ENCODE measurements at places on chromosomes 5 and 9. TPM values are rescaled to one million over a fixed set of nuclear protein-coding genes. Genes with fewer than 3 reads are reported as not detected.

LURAP1L gene
- 0.66 TPM for total RNA-seq

DNA sequence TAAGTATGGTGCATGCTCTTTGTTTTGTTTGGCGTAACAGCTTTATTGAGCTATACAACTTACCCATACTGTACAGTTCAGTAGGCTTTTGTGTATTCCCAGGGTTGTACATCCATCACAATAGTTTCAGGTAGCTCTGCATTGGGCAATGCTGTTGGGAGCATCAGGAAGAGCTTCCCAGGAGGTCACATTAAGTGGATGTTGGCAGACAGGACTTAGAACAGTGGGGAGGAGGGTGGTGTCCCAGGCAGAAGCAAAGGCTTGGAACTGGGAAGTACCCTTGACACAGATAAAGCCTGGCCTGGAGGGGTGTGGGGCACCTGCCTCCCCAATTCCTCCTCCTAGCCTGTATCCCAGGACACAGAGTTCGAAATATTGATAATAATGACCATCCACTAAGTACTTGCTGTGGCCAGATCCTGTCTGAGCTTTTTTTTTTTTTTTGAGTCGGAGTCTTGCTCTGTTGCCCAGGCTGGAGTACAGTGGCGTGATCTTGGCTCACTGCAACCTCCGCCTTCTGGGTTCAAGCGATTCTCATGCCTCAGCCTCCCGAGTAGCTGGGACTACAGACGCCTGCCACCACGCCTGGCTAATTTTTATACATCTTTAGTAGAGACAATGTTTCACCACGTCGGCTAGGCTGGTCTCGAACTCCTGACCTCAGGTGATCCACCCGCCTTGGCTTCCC lies 1.3 kb downstream of the BBLN start:
- no peaks in the 10 kb centered on the region for H3K27me3 ChIP-seq
- peaks cover 35% of the 10 kb centered on the region for H3K36me3 ChIP-seq
- peak; percentile 36 for DNase-seq
- H3K27ac ChIP-seq: no peak overlapping the region
- H3K4me3 ChIP-seq: peak overlapping the region; percentile 95

- H3K4me1 ChIP-seq: no peaks in the 10 kb centered on the region
- no peak for DNase-seq
- H3K36me3 ChIP-seq: no peaks in the 10 kb centered on the region
- peaks cover 9% of the 10 kb centered on the region for H3K27me3 ChIP-seq
- no peak overlapping the region for H3K27ac ChIP-seq
- H3K4me3 ChIP-seq: no peak overlapping the region
Measured at GRCh38 chr5:132023258-132024116, 12.0 kb upstream of the ACSL6 start.

DNA sequence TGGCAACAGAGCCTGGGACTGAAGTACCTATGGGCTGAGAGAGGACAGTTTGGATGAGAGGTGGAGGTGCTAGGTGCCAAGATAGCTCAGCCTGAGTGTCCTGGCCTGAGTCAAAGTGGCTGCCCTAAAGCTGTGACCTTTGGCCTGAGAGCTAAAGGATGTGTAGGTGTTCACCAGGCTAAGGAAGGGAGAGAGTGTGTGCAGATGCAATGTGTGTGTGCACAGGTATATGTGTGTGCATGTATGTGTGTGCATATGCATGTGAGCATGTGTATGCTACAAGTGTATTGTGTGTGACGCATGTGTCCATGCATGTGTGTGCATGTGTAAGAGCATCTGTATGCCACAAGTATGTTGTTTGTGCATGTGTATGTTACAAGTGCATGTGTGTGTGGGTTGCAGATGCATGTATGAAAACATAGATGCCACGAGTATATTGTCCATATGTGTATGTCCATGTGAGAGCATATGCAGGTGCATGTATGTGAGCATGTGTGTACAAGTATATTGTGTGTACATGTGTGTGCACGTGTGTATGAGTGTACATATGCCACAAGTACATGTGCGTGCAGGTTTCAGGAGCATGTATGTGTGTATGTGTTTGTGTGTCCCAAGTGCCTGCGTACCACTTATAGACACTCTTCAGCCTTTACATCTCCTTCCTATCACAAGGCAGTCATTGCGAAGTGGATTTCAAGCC lies 102.6 kb downstream of the SH3TC2 start:
- H3K27me3 ChIP-seq: no peaks in the 10 kb centered on the region
- H3K4me3 ChIP-seq: no peak overlapping the region
- no peaks in the 10 kb centered on the region for H3K36me3 ChIP-seq
- DNase-seq: no peak
- H3K4me1 ChIP-seq: peaks cover 7% of the 10 kb centered on the region

SLC6A3 gene
- total RNA-seq: 0.18 TPM

CDH6 gene
- 1.1 TPM for total RNA-seq

- no peak overlapping the region for H3K4me3 ChIP-seq
Measured at GRCh38 chr5:55610542-55610941, 75.8 kb upstream of the PLPP1 start.

DNA sequence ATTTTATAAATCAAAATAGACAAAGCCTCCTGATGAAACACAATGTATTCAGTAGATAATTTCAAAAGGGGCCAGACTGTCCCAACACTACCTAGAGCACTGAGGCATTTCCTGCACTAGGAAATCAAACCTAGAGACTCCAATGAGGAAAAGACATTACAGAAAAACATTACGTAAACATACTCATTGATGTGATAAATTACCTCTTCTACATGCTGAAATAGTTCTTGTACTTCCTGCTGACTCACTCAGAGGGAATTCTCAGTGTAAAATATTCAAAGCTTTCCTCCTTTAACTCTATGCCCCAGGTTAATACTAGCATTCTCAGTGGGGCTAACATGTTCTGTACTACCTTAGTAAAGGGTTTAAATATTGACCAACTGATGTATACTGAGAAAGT lies 178.0 kb downstream of the ESM1 start:
- H3K27me3 ChIP-seq: no peaks in the 10 kb centered on the region
- H3K4me1 ChIP-seq: no peaks in the 10 kb centered on the region
- H3K36me3 ChIP-seq: no peaks in the 10 kb centered on the region
- no peak overlapping the region for H3K27ac ChIP-seq

GRCh38 chr9:138071292-138071691 lies 193.7 kb downstream of the CACNA1B start:
- no peaks in the 10 kb centered on the region for H3K4me1 ChIP-seq
- no peaks in the 10 kb centered on the region for H3K36me3 ChIP-seq
- no peak overlapping the region for H3K4me3 ChIP-seq
- no peak for DNase-seq

GRCh38 chr9:131635285-131635684 lies 90.0 kb downstream of the PRRT1B start:
- DNase-seq: peak; percentile 76
- no peak overlapping the region for H3K27ac ChIP-seq
- H3K36me3 ChIP-seq: peaks cover 34% of the 10 kb centered on the region
- no peaks in the 10 kb centered on the region for H3K4me1 ChIP-seq

DNA sequence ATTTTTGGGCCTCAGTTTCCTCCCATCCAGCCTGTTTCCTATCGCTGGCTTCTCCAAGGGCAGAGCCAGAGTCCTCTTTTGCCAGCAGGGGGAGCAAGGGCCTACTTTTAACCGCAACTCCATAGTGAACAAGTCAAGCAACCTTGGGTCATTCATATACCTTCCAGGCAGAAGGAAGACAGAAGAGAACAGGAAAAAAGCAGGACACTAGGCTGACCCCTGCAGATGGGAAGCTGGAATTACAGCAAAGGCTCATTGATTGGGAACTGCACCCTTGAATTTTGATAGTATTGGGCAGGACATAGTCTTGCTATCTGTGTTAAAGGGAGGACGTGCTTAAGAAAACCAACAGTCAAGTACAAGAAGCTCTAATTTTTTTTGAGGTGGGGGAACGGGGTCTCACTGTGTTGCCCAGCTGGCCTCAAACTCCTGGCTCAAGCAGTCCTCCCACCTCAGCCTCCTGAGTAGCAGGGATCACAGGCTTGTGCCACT lies 30.1 kb downstream of the QRFP start:
- H3K4me3 ChIP-seq: no peak overlapping the region
- DNase-seq: peak; percentile 97
- no peaks in the 10 kb centered on the region for H3K27me3 ChIP-seq
- H3K27ac ChIP-seq: no peak overlapping the region
- no peaks in the 10 kb centered on the region for H3K4me1 ChIP-seq

DNA sequence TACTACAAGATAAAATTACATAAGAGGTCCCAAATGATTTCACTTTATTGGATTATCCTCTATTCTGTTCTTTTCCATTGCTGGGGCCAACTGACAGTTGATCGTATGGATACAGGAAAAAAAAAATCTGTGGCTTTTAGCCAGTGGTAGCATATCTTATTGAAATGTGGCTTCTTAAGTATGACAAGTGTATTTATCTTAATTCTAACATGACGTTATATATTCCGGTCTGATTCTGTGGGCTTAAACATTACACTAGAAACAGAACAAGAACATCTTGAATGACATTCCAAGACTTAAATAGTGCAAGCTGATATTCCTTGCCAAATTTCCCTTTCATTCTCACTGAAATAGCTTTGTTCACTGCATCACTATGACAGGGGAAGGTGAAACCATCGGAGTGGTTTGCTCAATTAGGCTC lies 117.9 kb downstream of the INSYN2B start:
- H3K4me3 ChIP-seq: no peak overlapping the region
- H3K4me1 ChIP-seq: peaks cover 5% of the 10 kb centered on the region
- H3K27ac ChIP-seq: no peak overlapping the region
- H3K27me3 ChIP-seq: no peaks in the 10 kb centered on the region
- no peaks in the 10 kb centered on the region for H3K36me3 ChIP-seq
- no peak for DNase-seq

GRCh38 chr5:61097465-61097864 lies 64.8 kb downstream of the SMIM15 start:
- no peak overlapping the region for H3K27ac ChIP-seq
- no peak overlapping the region for H3K4me3 ChIP-seq
- no peaks in the 10 kb centered on the region for H3K27me3 ChIP-seq
- no peaks in the 10 kb centered on the region for H3K4me1 ChIP-seq
- H3K36me3 ChIP-seq: no peaks in the 10 kb centered on the region
- DNase-seq: no peak

GRCh38 chr9:128151309-128152132 lies 2.3 kb downstream of the LCN2 start:
- no peaks in the 10 kb centered on the region for H3K27me3 ChIP-seq
- no peak overlapping the region for H3K4me3 ChIP-seq
- no peaks in the 10 kb centered on the region for H3K4me1 ChIP-seq
- no peak overlapping the region for H3K27ac ChIP-seq
- DNase-seq: peak; percentile 45
- H3K36me3 ChIP-seq: no peaks in the 10 kb centered on the region

- no peak overlapping the region for H3K4me3 ChIP-seq
- peaks cover 10% of the 10 kb centered on the region for H3K4me1 ChIP-seq
- DNase-seq: no peak
- H3K27ac ChIP-seq: no peak overlapping the region
- no peaks in the 10 kb centered on the region for H3K27me3 ChIP-seq
Measured at GRCh38 chr9:136088939-136089696, 6.0 kb downstream of the NACC2 start.

NOP16 gene
- total RNA-seq: 18.6 TPM

PCDHB5 gene
- 42.8 TPM for total RNA-seq

GRCh38 chr5:152595405-152595804 lies 190.3 kb upstream of the NMUR2 start:
- no peak for DNase-seq
- H3K4me1 ChIP-seq: no peaks in the 10 kb centered on the region
- H3K27me3 ChIP-seq: no peaks in the 10 kb centered on the region
- no peaks in the 10 kb centered on the region for H3K36me3 ChIP-seq
- peak overlapping the region; percentile 30 for H3K27ac ChIP-seq

DNA sequence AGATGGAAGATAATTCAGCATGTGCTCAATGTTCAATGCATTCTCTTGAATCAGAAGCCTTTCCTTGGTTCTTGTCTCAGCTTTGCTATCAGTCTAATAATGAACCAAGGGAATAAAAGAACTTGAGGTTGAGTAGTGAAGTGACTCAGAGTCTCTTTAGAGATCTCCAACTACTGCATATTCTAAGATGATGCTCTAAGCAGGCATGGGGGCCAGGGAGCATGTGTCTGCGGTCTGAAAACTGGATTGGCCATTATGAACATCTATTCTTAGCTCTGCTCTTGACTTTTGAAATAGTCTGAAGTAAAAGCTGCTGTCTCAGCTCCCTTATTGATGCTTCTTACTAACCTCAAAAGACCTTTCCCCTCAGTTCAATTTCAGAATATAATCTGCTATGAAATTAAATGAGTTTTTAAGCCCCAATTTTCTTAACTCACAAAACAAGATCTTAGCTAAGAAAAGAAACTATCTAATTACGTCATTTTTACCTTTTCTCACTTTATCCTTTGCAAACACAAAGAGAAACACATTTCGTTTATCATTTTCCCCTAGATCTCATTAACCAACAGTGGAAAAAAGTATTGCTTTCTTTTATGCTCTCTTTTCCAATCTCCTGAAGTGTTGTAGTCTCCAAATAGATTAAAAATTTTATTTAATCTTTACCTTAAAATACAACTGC lies 44.8 kb downstream of the PLCXD3 start:
- no peaks in the 10 kb centered on the region for H3K27me3 ChIP-seq
- H3K27ac ChIP-seq: no peak overlapping the region
- no peaks in the 10 kb centered on the region for H3K4me1 ChIP-seq
- DNase-seq: no peak

CYLC2 gene
- not detected for total RNA-seq

GRCh38 chr9:95098391-95098921 lies 219.1 kb downstream of the FANCC start:
- H3K27ac ChIP-seq: no peak overlapping the region
- H3K36me3 ChIP-seq: peaks cover 12% of the 10 kb centered on the region
- no peaks in the 10 kb centered on the region for H3K4me1 ChIP-seq
- H3K27me3 ChIP-seq: no peaks in the 10 kb centered on the region
- DNase-seq: no peak

ZDHHC11 gene
- total RNA-seq: 10.6 TPM

GRCh38 chr9:105678163-105678562 lies 15.9 kb downstream of the TAL2 start:
- no peaks in the 10 kb centered on the region for H3K36me3 ChIP-seq
- peak; percentile 73 for DNase-seq
- peaks cover 5% of the 10 kb centered on the region for H3K27me3 ChIP-seq
- peaks cover 35% of the 10 kb centered on the region for H3K4me1 ChIP-seq

CATSPER3 gene
- total RNA-seq: 1.0 TPM

- DNase-seq: no peak
- no peak overlapping the region for H3K27ac ChIP-seq
- no peaks in the 10 kb centered on the region for H3K4me1 ChIP-seq
- no peak overlapping the region for H3K4me3 ChIP-seq
- H3K36me3 ChIP-seq: no peaks in the 10 kb centered on the region
- no peaks in the 10 kb centered on the region for H3K27me3 ChIP-seq
Measured at GRCh38 chr5:178107756-178108310, 5.5 kb upstream of the N4BP3 start.

OR13C8 gene
- not detected for total RNA-seq
